Mucosa of descending colon (tissue), 3 donors: ENCODE measurements at places on chromosomes 6 and 20. TPM values are rescaled to one million over a fixed set of nuclear protein-coding genes. Genes with fewer than 3 reads are reported as not detected.
A peak's percentile ranks its signal among the peaks of the same experiment; 100 is the strongest.

DNA sequence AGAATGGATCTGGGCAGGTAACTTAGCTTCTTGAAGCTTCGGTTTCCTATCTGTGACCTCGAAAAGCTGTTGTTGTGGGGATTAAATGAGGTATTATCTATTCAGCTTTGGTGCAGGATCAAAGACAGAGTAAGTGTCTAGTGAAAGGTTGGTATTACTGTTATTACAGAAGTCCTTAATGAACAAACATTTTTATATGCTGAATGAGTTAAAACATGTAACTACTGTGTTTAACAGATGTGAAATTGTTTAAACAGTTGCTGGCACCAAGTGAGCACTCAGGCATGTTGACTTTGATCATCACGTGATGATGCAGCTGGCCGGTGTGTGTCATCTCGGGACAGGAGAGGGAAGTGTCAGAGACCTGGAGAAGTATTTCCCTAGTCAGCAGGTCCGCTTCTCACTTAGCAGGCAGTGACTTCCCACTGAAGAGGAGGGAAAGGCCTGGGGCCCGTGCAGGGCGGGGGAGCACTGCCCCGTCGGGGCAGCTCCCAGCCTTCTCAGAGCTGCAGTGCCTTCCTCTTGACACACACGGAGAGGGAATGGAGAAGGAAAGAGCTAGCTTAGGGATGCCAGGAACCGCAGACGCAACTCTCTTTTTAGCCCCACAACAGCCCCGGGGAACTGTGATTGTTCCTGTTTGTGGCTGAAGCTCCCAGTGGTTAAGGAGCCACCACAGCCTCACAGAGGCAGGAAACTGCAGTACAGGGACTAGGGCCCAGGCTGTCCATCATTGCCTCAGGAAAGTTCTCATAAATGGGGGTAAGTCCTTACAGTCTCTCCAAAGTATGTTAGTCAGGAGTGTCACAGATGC is 18.0 kb downstream of the TUBB2A start:
- peak; percentile 77 for DNase-seq

GRCh38 chr6:29651413-29652197 is 5.3 kb upstream of the MOG start:
- DNase-seq: no peak

The CST7 gene
- total RNA-seq: 1.7 TPM

- no peak for DNase-seq
These were observed 535.1 kb downstream of the UTRN start for GRCh38 chr6:144820270-144820669.

The SH3BGRL2 gene
- 158 TPM for total RNA-seq

The E2F1 gene
- total RNA-seq: 4.1 TPM

- peak; percentile 15 for DNase-seq
These were observed 30.9 kb upstream of the AVP start for GRCh38 chr20:3115190-3116107.

The PROKR2 gene
- not detected for total RNA-seq

DNA sequence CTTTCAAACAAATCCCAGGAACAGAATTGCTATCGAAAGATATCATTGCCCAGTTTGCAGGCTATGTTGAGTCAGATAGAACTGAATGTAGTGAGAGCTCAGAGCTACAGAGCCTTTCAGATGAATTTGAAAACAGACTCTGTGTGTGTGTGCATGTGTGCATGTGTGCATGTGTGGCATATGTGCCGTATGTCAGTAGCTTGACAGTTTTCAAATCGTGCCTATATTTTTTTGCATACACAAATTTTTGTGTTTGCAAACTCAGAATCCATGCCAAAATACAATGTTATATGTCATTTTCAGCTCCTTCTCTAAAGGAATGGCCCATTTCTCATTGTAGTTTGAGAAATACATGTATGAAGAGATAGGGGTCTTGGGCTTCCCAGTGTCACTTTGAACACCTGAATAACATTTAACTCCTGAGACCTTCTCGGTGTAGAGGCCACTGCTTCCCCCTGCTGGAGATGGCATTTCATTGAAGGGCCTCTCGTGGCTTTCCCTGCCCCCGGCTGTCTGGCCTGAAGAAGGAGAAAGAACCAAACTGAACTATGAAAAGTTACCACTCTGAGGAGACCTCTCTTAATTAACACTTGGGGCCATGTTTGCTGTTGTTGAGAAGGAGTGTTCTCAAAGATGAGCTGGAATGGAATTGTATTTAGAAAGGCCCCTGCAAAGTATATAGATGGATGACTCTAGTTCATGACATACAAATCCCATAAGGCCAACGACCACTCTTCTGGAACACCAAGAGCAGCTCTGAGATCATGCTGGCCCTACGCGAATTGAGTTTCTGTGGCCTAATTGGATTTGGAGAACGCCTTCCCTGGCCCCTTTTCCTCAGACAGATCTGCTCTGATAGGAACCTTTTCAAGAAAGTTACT is 58.7 kb downstream of the VAPB start:
- peak; percentile 73 for DNase-seq

The CCDC167 gene
- total RNA-seq: 12.1 TPM

GRCh38 chr20:19756761-19757486 is 1.1 kb upstream of the RIN2 start:
- no peak for DNase-seq

- DNase-seq: no peak
These were observed 26.0 kb upstream of the C6orf62 start for GRCh38 chr6:24744911-24745310.

The LST1 gene
- 11.3 TPM for total RNA-seq

DNA sequence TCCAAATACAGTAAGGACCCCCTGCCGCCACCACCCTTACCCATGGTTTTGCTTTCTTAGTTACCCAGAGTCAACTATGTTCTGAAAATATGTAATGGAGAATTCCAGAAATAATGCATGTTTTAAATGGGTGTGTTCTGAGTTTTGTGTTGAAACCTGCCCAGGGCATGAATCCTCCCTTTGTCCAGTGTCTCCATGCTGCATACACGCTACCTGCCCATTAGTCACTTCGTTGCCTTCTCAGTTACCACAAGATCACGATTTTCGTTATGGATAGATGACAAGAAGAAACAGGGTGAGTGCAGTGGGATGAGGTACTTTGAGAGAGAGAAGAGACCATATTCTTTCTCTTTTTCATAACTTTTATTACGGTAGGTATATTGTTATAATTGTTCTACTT is 10.6 kb downstream of the FARS2 start:
- DNase-seq: no peak

DNA sequence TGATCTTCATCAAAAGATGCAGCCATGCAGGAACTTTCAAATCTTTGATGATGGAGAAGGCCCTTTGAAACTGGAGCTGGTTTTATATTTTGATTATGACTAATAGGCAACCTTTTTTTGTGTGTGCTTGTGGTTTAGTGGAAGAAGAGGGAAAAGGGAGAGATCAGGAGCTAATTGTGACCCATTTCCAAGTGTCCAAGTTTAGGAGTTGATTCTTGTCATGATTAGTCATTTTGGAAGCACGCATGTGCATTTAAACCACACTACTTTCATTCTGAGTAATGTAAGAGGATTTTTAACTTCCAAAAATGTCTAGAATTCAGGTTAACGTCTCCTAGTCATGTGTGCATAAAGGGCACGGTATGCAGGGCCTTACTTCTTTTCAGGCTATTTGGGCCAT is 3.5 kb downstream of the FOXO3 start:
- no peak for DNase-seq

DNA sequence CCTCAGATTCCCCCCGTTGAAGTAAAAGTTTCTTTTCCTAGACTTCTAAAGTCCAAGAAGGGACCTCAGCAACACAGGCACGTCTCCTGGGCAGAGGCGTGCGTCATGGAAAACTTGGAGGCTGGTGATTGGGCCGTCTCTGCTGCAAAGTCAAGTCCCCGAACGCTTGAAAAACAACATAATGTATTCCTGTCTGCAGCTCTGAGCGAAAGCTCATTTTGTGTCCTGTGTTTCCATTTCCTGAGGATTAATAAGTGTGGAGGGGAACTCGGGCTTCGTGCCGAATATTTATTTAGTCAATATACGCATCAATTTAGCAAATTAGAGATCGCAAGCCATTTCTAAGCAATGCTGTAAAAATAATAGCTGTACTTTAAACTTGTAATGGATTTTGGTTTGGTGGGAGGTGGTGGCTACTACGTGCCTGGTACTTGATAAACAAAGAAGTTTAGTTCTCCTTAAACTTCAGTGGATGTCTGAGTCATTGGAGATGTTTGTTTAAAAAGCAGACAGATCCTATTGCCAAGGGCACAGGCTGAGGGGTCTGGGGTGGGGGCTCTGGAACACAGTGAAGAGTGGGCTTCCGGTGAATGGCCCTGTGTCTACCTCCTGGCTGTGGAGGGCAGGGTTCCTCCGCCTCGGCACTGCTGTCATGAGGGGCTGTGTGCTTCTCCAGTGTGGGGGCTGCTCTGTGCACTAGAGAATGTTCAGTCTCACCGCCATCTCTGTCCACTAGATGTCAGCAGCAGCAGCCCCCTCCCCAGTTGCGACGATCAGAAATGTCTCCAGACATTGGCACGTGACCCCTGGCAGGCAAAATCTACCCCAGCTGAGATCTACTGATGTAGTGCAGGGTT is 21.8 kb downstream of the PCK1 start:
- DNase-seq: peak; percentile 43

GRCh38 chr20:48205786-48206185 is 420.5 kb upstream of the SULF2 start:
- DNase-seq: no peak
